ENCODE measurements at places on chromosomes 5 and 9.

DNA sequence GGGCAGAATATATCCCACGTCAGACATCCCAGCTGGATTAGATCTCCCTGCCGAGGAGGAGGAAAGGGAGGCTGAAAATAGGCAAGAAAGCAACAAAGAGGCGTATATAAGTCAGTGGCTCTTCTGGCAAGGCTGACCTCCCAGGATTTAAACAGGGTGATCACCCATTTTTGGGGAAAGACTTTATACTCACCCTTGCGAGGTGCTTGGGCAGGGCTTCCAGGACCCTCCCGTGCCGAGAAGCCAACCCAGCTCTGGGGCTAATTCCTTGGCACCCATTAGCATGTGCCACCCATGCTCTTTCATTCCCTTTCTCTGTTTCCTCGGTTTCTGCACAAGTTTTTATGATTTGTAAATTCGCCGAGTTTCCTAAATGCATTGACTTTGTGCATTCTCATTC, 230.2 kb upstream of the IRX2 start:
- DNase-seq, result no peak

GRCh38 chr9:23577611-23578010, 248.4 kb downstream of the ELAVL2 start:
- DNase-seq, result no peak

GRCh38 chr9:119771341-119771740, 402.1 kb upstream of the BRINP1 start:
- DNase-seq, result no peak

DNA sequence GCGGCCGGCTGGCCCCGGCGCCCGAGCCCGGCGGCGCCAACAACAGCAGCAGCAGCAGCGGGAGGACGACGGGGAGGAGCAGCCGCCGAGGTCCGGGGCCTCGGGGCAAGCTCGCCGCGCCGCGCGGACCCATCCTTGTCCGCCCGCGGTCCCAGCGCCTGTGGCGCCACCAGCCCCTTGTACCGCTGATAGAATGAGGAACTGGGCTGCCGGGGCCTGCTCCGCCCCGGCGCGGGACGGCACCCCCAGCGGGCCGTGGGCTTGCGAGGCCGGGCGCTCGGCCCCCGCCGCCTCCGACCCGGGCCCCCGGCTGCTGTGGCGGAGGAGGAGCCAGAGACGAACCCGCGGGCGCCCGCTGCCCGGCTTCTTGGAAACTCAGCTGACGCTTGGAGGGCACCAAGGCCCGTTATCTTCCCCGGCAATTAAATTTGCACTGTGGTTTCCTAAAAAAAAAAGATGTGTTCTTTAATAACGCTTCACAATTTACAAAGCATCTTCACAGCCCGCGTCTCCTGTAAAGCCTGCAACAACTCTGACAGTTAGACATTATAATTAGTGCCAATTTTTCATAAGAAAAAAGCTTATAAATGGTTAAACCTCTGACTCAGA, at the start of gene ARSB:
Gene ARSB, minus strand, starts transcription at position 195 of the 609 bp plus-strand sequence. Its CDS starts 62 bp downstream, at position 133.
- DNase-seq, result peak; percentile 45

- no peak for DNase-seq
Observed at GRCh38 chr9:83792746-83793145, 24.8 kb downstream of the GKAP1 start.

- DNase-seq, result no peak
Observed at GRCh38 chr5:137751869-137752491, 2.2 kb downstream of the HNRNPA0 start.
